Effector CD4-positive, alpha-beta T cell (primary cell): ENCODE measurements at places on chromosomes 11 and 22.

- no peak for DNase-seq
Observed at GRCh38 chr22:43439368-43440103, 27.7 kb downstream of the MPPED1 start.

DNA sequence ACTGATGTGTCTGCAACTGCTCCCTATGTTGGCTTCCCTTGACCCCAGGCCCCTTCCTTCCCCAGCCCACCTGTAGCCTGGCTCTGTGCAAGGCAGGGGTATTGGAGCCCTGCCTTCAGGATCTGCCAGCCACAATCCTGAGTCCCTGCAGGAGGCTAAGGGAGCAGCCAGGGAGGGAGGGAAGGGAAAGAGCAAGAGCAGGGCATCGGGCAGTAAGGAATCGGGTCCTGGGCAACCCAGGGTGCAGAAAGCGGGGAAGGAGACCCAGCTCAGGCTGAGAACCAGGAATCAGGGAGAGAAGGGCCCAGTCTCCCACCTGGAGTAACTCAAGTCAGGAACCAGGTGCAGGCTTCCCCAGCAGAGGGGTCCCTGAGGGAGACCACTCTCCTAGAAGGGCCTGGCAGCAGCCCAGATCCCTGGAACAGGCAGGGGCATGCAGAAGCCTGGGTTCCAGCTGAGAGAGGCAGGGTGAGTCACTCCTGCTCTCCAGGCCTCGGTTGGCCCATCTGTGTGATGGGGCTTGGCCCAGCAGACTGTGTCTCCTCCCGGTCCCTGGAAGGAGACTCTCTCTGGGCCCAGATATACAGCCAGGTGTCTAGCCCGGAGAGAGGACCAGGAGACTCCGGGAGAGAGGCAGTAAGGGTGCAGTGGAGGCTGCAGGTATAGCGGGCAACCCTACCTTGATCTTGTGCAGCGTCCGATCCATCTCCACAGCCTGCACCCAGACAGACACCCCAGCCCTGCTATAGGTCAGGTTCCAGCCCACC lies 13.4 kb downstream of the STARD10 start:
- no peak for DNase-seq

- no peak for DNase-seq
Observed at GRCh38 chr11:114892381-114893197, 214.3 kb downstream of the NXPE2 start.

GRCh38 chr11:35192347-35192746 lies 53.4 kb downstream of the CD44 start:
- DNase-seq, result no peak

DNA sequence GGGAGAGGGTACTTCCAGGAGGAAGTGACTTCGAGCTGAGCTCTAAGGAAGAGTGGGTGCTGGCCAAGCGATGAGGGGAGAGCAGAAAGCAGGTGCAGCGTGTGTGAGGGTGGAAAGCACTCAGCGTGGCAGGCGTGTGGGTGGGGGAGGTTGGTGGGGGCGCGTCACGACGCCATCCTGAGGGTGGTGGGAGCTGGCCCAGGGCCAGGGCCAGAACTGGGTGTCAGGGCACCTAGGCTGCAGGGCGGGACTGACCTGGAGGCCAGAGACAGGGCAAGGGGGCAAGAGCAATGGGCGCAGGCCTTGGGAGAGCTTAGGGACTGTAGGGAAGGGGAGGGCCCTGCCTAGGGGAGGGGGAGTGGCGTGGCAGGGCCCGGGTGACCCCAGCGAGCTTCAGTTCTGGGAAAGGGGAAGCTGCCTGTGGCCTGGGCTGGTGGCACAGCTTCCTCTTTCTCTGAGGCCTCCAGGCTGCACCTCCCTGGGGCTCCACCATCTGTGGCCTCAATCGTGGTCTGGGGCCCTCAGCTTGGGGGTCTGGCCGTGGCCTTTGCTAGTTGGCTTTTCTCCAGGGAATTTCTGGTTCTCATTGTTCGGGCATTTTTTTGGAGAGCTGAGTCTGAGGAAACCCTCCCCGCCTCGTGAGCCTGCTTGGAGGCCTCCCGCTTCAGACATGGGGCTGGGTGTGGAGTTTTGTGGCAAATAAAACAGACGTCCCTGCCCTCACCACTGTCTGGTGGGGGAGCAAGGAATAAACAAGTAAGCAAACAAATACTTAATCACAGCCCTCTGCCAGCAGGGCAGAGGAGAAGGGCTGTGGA lies 8.9 kb downstream of the RELT start:
- DNase-seq, result no peak

GRCh38 chr11:134915212-134915611 lies 503.2 kb upstream of the B3GAT1 start:
- DNase-seq, result no peak

GRCh38 chr22:19756288-19757128 lies 4.1 kb upstream of the TBX1 start:
- peak; percentile 59 for DNase-seq
